EL (cell line): ENCODE measurements at places on chromosomes 7 and 10.

DNA sequence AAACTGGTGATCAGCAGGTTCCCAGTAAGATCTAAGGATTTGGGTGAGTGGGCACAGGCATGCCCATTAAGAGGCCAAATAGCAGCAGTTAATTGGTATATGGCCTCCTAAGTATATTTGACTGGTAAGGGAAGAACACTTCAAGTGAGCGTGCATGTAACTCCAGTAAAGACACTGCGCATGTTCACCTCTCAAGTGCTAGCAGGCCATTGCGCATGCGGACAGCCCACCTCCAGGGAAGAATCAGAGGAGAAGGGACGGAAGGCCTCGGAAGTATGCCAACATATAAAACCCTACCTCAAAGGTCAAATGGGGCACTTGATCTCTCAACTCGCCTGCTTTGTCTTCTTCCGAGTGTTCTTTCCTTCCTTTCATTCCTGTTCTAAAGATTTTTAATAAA is 118.0 kb downstream of the ARL5B start:
- no peak for DNase-seq

- DNase-seq = no peak
Observed at GRCh38 chr10:82084904-82085303, 209.9 kb downstream of the NRG3 start.

DNA sequence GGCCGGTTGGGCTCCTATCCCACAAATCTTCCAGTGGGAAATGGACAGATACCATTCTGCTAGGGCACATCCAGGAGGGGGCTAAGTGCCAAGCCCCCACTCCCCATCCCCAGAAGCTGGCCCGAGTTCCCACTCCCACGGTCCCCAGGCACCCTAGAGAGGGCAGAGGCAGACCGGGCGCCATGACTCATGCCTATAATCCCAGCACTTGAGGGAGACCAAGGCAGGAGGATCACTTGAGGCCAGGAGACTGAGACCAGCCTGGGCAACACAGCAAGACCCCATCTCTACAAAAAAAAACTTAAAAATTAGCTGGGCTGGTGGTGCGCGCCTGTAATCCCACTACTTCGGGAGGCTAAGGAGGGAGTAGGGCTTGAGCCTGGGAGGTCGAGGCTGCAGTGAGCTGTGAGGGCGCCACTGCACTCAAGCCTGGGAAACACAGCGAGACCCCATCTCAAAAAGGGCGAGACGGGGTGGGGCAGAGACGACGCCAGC is 870 bp downstream of the GNA12 start:
- no peak for DNase-seq

DNA sequence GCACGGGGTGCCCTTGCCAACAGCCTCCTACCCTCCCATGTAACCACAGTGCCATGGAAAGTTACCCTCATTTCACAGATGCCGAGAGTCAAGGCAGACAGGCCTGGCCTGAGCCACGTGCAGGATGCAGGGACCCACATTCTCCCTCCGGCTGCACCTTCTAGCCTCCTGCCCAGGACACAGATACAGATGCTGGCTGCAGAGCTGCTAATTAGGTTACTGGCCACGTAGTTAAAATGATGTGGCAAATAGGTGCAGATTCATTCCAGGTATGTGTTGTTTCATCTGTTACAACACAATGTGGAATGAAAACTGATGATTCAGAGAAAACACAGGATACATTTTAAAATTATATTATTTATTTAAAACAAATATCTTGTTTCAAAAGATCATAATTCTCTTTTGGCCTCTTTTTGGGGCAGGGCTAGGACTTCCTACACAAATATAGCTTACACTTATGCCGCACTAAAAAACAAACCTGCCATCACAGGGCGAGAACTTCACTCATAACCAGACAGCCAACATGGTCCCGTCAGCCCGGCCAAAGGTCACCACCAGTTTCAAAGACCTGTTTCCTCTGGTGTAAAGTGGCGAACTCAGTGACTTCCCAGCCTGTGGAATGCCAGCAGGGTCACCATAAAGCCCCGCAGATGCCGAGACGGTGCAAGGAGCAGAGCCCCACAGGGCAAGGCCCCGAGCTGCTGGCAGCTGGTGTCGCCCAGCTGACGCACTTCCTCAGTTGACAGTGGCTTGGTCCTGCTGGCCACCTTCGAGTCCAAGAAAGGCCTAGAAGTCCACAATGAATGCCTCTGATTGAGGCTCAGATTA is 83.5 kb downstream of the TNS3 start:
- DNase-seq = no peak

DNA sequence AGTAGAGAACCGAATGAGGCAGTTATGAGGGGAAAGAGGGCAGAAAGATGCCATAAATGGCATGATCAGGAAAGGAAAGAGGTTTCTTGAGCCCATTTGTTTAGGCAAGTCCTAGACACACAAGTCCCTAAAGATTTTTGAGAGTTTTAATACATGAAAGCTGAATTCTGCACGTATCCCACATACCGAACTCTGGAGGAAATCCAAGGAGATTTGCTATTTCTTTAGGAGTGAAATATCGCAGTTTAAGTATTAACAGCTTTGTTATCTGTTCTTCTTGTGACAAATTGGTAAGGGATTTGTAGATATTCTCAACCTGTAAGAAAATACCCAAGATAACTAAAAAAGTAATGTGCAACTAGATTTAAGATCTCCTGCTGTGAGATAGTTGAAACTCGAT is 23.7 kb upstream of the CUBN start:
- DNase-seq = no peak

GRCh38 chr10:67004690-67005089 is 78.9 kb downstream of the LRRTM3 start:
- DNase-seq = no peak

- no peak for DNase-seq
Observed at GRCh38 chr10:64033711-64034110, 512.5 kb downstream of the REEP3 start.

- no peak for DNase-seq
Observed at GRCh38 chr7:104185346-104185745, 22.5 kb downstream of the ORC5 start.

- no peak for DNase-seq
Observed at GRCh38 chr7:4021413-4021812, 660.7 kb upstream of the FOXK1 start.

DNA sequence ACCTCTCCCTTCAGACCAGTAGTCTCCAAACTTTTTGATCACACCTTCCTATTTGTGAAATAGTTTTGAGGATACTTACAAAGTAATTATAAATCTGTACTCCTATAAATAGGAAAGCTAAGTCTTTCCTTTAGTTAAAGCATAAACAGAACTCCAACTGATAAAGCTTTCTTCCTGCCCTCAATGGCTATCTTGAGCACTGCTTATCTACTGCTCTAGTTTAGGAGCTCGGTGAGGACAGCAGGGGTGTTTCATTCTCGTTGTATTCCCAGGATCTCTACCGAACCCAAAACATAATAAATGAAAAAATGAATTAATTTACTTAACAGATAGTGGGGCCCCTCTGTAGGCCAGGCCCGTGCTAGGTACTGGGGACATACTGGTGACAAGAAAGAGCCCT is 17.7 kb downstream of the SORBS1 start:
- DNase-seq = no peak

DNA sequence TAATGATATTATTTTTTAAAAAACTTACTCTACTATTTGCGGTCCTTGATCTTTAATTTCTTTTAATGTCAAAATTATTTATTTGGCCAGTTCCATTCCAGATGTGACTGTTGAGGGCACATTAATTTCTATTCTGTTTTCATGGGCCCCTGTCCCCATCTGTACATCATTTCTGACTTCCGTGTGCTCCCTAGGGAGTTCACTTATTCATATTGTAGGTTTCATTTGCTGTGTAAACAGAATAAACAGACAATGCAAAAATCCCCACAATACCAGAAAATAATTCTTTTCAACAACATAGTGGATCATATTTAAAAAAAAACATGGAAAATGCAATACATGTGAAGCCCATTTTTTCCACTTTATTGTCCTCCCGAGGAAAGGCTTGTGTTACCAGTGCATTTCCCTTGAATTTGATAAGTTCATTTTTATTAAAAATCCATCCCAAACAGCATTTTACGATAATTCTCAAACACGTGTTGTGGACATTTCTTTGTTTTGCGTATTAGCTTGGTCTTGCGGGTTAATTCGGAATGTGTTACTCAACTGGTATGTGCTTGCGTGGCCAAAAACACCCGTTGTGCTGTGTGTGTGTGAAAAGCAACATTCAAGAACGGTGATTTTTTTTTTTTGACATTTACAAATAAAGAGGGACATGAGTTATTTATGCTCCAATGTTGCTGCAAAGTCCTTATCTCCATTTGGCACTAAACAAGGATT is 138.4 kb downstream of the MGMT start:
- DNase-seq = no peak

- no peak for DNase-seq
Observed at GRCh38 chr10:53597835-53598251, 825.3 kb upstream of the MBL2 start.

- no peak for DNase-seq
Observed at GRCh38 chr7:79430391-79430790, 23.1 kb downstream of the MAGI2 start.

GRCh38 chr10:112666094-112666493 is 219.1 kb downstream of the VTI1A start:
- DNase-seq = peak; percentile 31

- DNase-seq = no peak
Observed at GRCh38 chr7:7505915-7506314, 29.8 kb downstream of the COL28A1 start.

DNA sequence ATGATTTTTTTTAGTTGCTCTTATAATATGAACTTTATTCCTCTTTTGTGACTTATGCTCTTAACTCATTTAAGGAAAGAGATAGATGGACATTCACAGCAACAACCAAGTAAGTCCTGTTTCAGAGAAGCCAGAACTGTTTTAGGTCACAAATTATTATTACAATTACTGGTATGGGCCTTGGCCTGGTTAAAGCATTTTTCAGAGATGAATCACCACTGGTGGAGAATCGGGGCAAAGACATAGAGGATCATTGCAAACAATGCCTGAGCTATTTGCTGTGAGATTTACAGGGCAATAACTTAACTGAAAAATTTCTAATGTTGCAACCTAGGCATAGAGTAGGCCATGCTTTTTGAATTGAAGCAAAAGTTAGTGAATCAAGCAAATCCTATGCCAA is 138.0 kb upstream of the YAE1 start:
- DNase-seq = peak; percentile 79

GRCh38 chr7:90595801-90596670 is at the start of gene CDK14:
CDK14 (plus strand) TSS chr7:90596321; CDS start chr7:90596628, 307 bp downstream.
- DNase-seq = peak; percentile 67

- DNase-seq = no peak
Observed at GRCh38 chr7:135186841-135187253, 16.3 kb upstream of the CYREN start.

GRCh38 chr10:75407713-75408508 is 6.3 kb upstream of the ZNF503 start:
- no peak for DNase-seq

GRCh38 chr7:111043561-111043960 is 47.4 kb upstream of the LRRN3 start:
- no peak for DNase-seq

DNA sequence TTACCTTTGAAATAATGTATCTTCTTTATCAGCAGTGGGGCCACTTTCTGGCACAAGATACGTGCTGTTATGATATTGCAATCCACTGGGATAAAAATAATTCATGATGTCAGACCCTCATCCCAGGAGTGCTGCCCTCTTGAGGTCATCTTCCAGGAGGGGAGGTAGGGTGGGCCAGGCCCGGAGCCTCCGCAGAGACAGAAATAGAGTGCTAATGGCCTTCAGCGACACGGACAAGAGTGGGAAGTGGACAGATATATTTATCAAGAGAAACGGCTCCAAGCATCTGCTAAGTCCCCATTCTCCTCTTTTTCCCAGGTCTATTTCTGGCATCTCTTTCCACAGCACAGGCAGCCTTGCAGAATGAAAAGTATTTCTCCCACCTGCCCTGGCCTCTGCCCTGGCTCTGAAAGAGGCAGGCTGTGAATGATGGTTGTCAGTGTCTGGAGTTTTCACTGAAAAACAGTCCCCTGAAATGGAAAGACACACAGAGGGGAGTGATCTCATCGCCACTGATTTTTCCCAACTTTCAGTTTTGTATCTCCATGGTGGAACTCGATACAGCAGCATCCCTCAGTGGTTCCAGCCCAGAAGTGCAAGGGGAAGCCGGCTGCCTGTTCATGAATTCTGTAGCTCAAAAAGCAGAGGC is 251.7 kb upstream of the MYO3A start:
- peak; percentile 8 for DNase-seq

DNA sequence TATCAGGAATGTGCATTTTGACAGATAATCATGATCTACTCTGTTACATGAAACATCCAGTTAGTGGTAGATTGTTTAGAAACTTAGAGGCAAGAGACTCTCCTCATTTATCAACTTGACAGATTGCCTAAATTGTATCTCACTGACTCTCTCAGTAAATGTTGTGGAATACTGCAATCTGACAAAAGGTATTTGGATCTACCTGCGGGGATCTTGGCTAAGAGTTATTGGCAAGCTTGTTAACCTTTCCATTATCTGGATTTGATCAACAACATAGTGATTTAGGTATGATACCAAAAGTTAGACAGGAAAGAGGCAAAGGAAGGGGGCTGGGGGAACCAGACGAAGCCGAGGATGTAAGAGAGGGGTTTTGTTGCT is 2.0 kb downstream of the VSTM2A start:
- DNase-seq = no peak

DNA sequence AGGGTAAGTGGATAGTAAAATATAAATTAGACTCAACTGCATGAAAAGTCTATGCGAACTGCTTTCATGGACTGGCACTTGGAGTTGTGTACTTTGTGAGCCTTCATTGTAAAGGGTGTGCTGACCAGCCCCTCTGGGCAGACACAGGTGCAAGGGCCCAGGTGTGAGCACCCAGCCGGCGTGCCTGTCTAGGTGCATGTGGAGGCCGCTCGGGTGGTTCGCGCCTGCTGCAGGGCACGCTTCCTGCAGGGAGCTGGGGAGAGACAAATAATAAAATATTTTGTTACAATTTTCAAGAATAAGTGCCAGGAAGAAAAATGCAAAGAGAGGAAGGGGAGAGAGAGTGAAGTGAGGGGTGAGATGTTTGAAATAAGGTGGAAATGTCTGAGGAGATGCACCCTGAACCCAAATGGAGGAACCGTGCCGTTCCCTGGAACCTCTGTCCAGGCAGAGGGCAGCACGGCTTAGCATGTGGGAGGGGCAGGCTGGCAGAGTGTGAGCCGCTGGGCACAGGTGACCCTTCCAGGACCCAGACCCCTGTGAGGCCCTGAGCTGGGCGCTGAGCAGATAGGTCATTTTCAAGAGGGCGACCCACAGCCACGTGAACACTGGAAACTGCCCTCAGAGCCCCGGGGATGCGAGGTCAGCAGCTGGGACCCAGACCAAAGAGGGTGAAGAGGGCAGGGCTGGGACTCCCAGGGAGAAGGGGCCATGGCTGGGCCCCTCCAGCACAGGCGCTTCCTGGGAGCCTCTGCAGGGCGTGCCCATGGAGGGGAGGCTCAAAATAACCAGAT is 28.7 kb downstream of the RNF32 start:
- no peak for DNase-seq
